ENCODE measurements at places on chromosomes 16 and 17.

- DNase-seq, result no peak
These were observed 87.4 kb downstream of the RBFOX1 start for GRCh38 chr16:7420079-7420478.

- no peak for DNase-seq
These were observed 56.3 kb upstream of the GNG13 start for GRCh38 chr16:856811-857210.

DNA sequence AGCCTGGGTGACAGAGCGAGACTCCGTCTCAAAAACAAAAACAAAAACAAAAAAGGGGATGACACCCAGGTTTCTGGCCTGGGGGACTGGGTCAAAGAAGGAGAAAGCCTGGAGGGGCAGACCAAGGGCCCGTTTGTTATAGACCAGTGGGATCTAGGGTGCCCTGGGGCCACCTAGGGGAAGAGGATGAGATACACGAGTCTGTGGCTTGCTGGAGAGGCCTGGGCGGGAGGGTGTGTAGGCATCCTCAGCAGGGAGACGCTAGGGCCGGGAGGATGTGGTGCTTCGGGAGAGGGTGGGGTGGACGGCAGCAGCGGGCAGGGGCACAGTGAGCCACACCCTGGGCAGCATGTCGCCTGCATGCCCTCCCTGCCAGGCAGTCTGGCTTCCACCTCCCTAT, 17.1 kb upstream of the CRK start:
- DNase-seq, result peak; percentile 27

GRCh38 chr16:46908540-46909372, 24.6 kb downstream of the GPT2 start:
- DNase-seq, result peak; percentile 69

DNA sequence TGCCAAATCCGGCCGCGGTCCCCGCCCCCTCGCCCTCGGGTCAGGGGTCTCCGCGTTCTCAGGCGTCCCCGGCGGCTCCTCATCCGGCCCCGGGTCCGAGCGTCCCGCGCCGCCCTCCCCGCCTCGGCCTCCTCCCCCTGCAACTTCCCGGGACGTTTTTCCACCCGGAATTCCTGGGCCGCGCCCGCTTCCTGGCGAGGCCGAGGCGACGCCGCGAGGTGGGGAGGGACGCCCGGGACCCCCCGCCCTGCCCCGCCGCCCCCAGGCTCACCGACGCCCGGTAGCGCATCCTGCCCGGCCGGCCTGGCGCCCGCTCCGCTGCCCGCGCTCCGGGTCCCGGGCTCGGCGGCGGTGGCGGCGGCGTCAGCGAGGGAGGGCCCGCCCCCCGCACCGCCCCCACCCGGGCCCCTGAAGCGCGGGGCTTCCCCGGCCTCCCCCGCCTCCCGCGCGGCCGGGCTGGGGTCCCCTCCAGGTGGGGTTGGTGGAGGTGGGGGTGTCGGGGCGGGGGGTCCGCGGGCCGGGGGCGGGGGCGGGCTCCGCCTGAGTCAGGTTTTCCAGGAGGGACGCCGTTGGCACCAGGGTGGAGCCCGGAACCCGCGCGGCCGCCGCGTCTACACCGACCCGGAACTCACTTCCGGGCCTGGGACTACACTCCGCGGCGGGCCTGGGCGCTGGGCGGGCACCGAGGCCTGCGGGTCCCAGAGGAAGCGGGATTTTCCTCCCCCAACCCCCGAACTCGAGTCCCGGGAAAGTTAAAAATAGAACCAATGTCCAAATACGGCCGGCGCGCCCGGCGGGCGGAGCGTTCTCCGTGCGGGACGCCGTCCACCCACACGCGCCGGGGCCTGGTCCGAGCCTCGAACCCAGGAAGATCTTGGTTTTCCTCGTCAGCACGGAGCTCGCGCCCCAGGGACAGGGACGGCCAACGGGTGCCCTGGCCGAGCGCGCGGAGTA, 6.8 kb downstream of the MYO1C start:
- DNase-seq, result peak; percentile 65

Data from stimulated activated CD4-positive, alpha-beta T cell treated with anti-CD3 and anti-CD28 coated beads, Interleukin-2, amount 100 ng/mL, for 24 hours (primary cell).